ENCODE measurements at places on chromosomes 1 and 21.
A peak's percentile ranks its signal among the peaks of the same experiment; 100 is the strongest.

- no peak for DNase-seq
Measured at GRCh38 chr21:38384675-38385426, 113.4 kb downstream of the ERG start.

- no peak for DNase-seq
Measured at GRCh38 chr1:63821091-63822005, 47.5 kb downstream of the ROR1 start.

DNA sequence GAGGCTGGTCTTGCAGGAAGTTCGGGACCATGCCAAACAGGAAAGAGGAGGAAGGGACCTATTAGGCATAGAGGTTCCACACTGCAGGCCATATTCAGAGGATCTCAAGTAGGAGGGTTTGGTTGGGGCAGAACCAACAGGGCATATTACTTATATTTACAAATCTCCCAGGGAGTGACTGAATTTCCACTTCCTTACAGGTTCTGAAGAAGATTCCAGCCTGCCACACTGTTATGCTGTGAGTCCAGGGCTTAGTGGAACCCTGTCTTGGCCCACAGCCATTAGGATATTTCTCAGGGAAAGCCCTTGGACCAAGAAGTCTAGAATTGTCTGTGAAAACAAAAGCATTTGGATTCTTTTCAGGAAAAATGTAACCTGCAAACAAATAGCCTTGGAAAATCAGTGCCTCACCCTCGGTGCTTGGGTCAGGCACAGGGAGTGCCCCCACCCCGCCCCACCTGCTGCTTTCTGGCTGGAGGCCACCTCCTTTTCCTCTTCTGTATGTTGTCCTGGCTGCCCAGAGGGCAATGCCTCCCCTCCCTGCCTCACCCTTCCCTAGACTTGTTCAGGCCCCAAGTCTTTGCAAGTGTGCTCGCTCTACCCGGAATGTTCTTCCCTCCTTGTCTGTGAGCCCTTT, 41.0 kb upstream of the JUN start:
- DNase-seq = no peak

GRCh38 chr1:56194701-56195300, 384.6 kb downstream of the PLPP3 start:
- DNase-seq = no peak

DNA sequence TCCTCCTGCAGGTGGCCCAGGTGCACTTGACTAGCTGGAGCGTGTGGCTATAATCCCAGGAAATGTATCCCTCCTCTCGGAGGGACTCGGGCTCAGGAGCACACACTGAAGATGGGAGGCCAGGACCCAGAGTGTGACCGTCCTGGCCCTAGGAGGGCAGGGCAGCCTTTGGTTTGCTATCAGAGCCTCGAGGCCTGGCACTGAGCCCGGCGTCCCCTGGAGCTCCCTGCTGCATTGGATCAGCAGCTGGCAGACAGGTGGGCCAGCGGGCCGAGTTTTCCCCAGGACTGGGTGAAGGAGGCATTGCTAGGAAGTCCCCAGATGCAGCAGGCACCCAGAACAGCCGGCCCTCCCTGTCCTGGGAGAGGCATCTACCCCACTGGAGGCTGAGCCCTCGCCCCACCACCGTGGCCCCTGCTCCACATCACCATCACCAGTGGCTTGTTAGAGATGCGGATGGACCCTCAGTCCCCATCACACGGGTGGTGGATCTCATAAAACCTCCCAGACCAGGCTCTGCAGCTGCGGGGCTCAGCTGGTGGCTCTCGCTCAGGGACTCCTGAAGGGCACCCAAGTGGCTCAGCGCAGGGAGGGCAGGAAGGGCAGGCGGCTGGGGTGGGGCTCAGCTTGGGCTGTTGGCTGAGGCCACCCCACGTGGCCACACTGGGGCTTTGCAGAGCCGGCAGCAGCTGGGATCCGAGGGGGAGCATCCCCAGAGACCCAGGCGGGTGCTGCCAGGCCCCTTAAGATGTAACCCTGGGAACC, 32.7 kb upstream of the POFUT2 start:
- DNase-seq = no peak

- no peak for DNase-seq
Measured at GRCh38 chr1:12201352-12202189, 28.3 kb upstream of the VPS13D start.

DNA sequence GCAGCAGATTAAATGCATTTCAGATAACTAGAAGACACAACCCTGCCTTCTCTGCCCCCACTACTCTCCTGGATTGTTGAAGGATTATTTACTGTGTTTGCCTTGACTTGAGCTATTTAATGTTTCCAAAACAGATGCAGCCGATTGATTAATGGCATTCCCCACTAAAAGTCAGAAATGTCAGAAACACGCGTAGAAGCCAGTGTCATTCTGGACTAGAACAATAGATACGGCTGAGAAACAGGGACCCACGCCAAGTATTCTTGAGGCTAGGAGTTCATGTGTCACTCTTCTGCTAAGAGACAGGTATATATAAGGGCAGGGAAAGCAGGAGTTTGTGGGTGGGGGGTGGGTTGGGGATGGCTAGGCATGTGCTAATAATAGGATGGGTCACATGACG, 366.7 kb upstream of the PROX1 start:
- no peak for DNase-seq

GRCh38 chr1:232655028-232655745, 25.3 kb upstream of the SIPA1L2 start:
- no peak for DNase-seq

- DNase-seq = peak; percentile 69
Measured at GRCh38 chr1:46616277-46617107, at the start of gene MOB3C. Gene MOB3C (minus strand): TSS chr1:46616811. CDS start chr1:46613321, 3,490 bp downstream.

DNA sequence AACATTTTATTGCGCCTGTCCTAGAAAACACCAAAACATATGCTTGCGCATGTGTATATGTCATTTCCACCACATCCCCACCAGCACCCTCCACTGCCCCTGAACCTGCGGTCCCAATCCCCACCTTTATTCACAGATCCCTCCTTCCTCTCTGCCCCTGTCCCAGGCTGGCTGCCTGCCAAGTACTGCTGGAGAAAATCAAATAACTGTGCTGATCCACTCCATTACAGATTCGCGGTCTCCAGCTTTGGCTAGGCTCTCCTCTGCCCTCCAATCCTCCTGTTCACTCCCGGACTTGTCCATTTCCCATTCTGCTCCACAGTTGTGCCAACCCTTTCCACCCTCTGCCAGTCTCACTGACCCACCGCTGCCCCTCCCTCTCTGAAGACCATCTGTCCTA, 59.3 kb upstream of the GJB5 start:
- no peak for DNase-seq

DNA sequence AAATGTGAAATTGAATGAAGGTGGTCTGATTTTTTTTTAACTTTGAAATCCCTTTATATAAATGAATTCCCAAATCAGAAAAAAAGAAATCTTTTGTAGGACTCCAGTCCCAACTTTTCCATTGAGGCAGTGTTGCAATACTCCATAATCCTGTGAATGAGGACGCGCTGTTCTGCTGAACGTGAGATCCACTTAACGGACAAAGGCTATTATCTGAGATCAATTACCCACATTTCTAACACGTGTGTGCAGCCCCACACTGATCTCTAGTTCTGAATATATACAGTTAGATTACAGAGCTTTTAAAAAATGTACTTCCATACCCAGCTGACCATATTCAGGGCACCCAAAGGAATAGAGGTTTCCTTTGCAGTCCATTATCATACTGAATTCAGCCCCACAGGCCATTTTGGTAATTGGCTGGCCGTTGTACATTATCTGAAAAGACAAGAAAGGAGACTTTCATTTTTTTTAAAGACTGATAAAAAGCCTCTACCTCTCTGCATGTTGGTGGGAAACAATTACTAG, 19.0 kb downstream of the RCC2 start:
- DNase-seq = no peak

- DNase-seq = no peak
Measured at GRCh38 chr1:41888756-41889155, 30.0 kb downstream of the HIVEP3 start.

DNA sequence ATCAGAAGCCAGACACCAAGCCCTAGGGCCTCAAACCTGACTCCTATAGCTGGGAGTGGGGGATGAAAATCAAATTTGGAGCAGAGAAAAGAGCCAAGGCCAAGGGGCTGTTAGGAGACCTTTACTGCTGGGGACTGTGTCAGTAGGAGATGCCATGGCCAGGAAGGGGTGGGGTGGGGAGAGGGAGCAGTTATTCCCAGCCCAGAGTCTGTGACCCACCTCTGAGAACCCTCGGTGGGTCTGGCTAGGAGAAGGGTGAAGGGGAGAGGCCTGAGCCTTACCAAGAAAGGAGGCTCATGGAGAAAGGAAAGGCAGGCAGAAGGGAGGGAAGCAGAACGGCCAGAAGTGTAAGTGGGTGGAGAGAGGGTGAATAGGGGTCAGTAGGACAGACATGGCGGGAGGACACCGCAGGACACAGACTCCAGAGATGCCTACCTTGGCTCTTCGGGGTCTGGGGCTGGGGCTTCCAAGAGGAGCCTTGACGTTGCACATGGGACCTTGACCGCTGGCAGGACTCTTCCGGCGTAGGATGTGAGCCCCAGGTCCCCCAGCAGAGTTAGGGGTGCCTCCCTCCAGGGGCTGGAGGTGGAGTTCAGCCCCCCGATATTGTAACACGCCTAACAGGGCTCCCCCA, 1.2 kb downstream of the ADAMTS4 start:
- DNase-seq = no peak

DNA sequence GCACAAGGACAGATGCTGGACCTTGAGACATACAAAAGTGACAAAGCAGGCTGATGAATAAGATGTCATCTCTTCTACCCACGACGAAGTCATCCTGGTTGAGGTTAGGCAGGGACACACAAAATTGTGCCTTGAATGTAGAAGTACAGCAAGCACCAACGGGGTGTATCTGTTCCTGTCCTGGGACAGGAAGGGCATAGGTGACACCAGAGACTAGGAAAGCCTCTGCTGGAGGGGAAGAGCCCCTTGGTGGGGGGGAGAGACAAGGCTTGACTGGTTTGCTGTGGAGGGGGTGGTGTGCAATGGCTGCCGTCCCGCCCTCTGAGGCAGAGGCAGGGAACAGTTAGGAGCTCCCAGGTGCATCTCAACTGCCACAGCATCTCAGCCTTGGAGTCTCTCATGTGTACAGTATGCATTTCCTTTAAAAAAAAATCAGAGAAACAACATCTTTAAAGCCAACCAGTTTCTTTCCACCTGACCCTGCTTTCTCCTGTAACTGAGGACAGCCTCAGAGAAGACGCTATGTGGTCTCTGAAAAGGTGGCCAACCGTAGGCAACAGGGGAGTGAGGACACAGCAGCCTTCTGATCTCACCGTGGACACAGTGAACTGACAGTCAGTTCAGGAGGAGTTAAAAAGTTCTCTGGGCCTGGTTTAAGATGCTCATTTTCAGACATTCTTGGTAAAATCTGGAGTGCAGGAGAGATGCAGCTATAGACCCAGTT, 17.7 kb upstream of the GFI1 start:
- no peak for DNase-seq

- DNase-seq = no peak
Measured at GRCh38 chr1:53155534-53155933, 13.1 kb upstream of the SLC1A7 start.

DNA sequence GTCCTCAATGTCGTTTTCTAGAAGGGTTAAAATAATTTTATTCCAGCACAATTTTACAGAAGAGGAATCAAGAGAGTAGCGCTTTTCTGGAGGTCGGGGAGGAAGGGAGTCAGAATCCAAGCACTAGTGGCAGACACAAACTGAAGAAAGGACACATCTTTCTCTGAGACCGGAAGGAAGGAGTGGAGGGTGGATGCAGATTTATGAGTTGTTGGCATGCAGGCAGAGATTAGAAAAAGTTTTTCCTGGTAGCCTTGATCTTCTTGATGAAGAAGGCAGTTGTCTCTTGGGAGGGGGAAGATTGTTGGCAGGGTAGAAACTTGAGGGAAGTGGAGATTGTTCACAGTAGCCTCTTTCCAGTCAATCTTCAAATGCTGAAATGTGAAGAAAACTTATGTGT, 149.8 kb downstream of the PAPPA2 start:
- DNase-seq = no peak

Data from stimulated activated CD4-positive, alpha-beta T cell treated with anti-CD3 and anti-CD28 coated beads, Interleukin-12 subunit alpha, Interleukin-12 subunit beta, amount 100 ng/mL, for 4 hours (primary cell).